ENCODE measurements at places on chromosomes 4 and X. TPM values are rescaled to one million over a fixed set of nuclear protein-coding genes. Genes with fewer than 3 reads are reported as not detected.
A peak's percentile ranks its signal among the peaks of the same experiment; 100 is the strongest.

GRCh38 chrX:39826813-39827543 lies 270.8 kb downstream of the BCOR start:
- DNase-seq = no peak

The GK2 gene
- not detected for polyA plus RNA-seq

The SLIT2 gene
- 48.1 TPM for polyA plus RNA-seq

The DACH2 gene
- polyA plus RNA-seq = 36.0 TPM

GRCh38 chr4:43496602-43497001 lies 604.1 kb downstream of the GRXCR1 start:
- DNase-seq = no peak

The SPANXD gene
- polyA plus RNA-seq = not detected

- peak; percentile 41 for DNase-seq
Measured at GRCh38 chrX:65034668-65035445, 58.6 kb upstream of the ZC4H2 start.

Measured in left renal cortex interstitium (tissue), 4 donors.